ENCODE measurements at places on chromosomes 1 and 21.

DNA sequence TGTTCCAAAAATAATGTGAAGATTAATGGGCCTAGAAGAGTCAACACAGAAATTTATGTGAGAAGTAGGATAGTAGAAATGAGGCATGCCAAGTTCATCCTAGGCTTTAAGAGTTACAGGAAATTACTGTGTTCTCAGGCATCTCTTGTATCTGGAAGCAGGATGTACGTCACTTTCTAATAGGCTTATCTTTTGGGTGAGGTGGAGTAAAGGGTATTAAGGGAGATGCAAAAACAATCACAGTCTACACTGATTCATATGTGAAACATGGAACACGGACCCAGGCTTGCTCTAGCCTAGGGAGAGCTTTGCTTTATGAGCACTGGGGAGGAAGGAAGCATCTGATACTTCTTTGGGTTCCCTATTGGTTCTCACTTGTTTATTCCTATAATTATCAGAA, 84.5 kb upstream of the RGS4 start:
- no peak for DNase-seq

DNA sequence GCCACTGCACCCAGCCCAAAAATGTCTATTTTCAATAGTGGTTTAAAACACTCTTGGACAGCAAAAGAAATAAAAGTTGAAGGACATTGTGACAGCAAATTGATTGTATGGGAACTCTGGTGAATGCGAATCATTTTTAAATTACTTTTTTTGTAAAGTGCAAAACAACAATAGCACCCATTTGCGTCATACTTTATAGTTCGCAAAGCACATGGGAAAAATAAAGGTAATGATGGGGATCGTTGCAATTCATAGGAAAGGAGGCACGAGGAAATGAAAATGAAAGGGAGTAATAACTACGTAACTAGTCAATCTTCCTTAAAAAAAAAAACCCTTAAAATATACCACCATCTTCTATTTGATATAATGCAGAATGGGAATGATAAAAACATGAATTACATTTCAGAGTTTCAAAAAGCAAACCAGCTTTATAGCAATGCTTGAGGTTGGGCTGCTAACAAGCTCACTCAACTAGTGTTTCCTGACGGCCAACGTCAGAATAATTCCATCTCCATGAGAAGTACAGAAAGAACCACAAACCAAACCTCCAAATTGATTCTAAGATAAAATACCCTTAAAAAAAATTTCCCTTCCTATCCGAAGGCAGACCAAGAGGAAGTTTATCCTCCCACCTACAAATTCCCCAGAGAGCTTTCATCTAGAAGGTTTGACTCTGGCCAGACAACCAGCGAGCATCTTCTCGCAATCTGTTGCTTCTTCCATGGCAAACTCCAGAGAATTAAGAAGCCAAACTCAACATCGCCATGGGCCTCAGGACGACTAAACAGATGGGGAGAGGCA, at the start of gene EDARADD:
TSS of gene EDARADD (plus strand) at position 606 of the 801 bp plus-strand sequence. CDS start at position 765, 159 bp downstream.
- no peak for DNase-seq

GRCh38 chr1:71156590-71156989, 75.8 kb upstream of the ZRANB2 start:
- DNase-seq = no peak

DNA sequence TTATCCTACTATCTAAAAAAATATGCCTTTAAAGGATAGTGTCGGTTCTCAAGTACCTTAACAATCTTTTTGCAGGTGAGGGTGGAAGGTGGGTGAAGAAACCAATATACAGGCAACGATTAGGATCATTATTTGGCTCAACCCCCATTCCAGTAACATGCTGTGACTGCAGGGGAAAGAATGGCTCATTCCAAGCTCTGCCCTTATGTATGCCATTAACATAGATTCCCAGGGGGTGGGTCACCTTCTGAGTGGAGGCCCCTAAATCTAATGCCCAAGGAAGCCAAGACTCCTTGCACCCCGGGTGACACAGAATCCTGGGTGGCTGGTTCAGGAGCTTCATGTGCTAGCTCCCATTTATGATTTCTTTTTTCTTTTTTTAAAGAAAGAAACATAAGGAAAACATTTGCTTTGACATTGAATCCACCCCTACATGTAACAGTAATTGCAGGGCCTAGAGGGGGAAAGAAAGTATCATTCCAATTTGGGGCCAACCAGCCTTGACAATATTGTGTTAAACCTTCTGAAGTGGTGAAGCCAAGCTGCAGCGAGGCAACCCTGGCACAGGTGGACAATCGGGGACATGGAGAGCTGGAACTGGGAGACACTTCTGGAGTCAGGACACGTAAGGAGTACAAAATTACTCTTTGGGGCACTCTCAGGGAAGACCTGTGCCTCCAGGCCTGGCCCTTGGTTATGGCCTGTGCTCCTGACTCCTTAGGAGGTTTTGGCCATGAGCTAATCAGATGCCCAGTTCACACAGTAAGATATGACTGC, 200.3 kb downstream of the PBX1 start:
- no peak for DNase-seq

GRCh38 chr1:17352419-17352909, 19.5 kb upstream of the PADI6 start:
- no peak for DNase-seq

DNA sequence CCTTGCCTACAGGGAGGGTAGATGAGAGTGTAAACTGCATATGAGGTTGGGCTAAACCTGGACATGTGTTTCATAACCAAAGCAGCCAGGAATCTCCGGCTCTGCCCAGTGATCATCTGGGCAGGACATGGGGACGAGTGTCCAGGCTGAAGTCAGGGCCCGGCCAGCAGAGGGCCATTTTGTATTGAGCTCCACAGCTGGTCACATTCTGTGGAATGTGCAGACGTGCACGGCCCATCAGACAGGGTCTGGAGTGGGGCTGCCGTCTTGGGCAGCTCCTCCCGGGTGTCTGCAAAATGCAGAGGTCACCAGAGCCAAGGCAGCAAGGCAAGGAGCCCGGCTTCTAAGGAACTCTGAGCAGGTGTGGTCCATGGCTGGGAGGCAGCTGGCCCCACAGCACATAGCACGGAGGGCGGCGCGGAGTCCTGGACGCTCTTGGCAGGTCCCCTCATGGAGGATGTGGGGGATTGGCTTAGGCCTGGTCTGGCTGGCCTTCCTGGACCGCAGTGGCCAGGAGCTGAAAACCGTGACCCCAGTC, 6.2 kb downstream of the LRRC3 start:
- DNase-seq = no peak

DNA sequence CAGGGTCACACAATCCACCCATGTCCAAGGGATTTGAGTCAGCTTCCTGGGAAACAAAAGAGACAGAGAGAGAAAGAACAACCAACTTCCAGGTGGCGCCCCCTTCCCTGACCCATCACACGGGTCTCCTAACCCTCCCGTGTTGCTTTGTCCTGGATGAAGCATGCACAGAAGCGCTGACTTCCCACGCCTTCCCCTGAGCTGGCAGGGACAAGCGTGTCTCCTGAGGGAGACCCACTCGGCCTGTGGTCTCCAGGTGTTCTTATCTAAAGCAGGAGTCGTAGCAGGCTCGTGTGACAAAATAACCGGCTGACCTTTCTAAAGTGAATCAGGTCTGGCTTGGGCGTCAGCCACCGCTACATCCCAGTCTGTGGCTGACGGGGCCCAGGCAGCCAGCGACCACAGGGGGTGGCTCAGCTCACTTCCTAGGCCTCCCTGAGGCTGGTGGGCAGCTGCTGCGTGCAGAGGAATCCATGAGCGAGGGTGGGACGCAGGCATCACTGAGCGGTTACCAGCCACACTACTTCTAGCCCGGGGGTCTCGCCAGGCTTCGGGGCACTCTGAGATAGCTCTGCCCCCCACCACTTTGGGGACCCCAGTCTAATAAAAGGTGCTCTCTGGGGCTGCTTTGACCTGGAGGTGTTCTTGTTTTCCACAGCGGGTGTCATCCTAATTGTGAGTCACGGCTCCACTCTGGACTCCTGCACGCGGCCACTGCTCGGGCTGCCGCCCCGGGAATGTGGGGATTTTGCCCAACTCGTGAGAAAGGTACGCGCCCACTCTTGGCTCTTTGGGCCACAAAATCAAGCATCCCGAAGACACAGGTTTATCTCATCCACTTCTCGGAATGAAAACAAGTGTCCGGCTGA, 40.4 kb downstream of the UBASH3A start:
- no peak for DNase-seq

- DNase-seq = no peak
Measured at GRCh38 chr1:64881281-64881680, 85.1 kb downstream of the JAK1 start.

GRCh38 chr1:236119943-236120484, 22.3 kb upstream of the GPR137B start:
- no peak for DNase-seq

DNA sequence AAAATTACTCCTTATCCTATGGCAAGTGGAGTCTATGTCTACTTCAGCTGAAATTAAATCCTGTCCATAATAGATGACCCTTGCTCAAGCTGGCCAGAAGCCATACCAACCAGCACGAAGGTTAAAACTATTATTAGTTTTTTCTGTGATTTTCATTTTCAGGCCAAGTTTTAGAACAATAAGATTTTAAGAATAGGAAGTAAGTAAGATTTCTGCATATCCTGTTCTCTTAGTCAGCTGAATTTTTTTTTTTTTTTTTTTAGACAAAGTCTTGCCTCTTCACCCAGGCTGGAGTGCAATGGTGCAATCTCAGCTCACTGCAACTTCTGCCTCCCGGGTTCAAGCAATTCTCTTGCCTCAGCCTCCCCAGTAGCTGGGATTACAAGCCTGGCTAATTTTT, 6.1 kb upstream of the RBP7 start:
- no peak for DNase-seq

DNA sequence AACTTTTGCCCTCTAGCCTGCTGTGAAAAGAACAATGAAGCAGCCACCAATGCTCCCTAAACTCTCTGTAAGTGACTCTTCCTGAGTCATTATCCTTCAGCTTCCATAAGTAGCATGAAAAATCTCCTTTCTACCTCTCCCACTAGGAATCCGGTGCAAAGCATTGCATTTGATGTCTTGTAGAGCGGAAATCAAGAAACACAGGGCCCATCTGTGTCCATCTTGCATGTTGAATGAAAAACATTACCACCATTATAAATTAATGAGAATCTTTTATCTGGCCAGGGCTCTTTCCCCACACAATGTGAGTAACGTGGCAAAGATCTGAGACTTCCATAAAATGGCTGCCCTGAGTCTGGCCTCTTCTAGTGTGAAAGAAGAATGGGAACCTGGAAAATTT, 324.4 kb downstream of the ADGRL2 start:
- DNase-seq = no peak

GRCh38 chr21:23384679-23385078, 2222.6 kb downstream of the MRPL39 start:
- DNase-seq = no peak

DNA sequence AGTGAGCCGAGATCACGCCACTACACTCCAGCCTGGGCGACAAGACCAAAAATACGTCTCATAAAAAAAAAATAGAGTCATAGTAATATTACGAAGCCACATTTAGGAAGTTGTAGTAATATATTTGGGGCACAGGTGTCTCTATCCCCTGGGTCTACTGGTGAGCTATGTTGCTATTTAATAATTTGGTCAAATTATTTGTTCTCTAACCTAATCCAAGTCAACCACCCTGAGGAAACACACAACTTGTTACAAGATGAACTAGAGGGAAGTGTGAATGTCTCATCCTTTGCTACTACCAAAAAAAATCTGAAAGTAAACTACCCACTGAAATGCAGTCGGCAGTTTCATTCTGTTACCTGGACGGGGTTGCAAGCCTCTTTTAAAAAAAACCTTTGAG, 35.3 kb downstream of the RGS8 start:
- DNase-seq = no peak

DNA sequence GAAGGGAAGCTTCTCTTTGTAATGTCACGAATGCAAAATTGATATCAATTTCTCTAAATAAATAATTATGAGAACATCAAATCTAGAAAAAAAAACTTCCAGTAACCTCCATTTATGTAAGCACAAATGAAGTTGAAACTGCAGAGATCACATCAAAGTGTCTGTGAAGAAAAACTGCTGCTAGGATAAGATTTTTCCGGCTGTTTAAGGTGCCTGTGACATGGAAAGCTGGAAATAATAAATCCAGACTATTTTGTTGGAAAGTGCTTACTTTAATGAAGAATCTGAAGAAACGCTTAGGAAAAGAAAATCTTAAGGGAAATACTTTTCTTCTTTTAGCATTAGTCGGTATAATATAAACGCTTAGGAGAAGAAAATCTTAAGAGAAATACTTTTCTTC, 57.0 kb downstream of the CHRM3 start:
- DNase-seq = no peak

DNA sequence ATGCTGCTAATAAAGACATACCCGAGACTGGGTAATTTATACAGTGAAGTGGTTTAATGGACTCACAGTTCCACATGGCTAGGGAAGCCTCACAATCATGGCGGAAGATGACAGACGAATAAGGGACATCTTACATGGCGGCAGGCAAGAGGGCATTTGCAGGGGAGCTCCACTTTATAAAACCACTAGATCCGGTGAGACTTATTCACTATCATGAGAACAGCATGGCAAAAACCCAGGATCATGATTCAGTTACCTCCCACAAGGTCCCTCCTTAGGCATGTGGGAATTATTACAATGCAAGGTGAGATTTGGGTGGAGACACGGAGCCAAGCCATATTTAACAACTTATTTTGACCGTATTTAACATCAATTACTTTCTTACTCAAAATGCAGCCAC, 739.0 kb downstream of the NCAM2 start:
- no peak for DNase-seq

DNA sequence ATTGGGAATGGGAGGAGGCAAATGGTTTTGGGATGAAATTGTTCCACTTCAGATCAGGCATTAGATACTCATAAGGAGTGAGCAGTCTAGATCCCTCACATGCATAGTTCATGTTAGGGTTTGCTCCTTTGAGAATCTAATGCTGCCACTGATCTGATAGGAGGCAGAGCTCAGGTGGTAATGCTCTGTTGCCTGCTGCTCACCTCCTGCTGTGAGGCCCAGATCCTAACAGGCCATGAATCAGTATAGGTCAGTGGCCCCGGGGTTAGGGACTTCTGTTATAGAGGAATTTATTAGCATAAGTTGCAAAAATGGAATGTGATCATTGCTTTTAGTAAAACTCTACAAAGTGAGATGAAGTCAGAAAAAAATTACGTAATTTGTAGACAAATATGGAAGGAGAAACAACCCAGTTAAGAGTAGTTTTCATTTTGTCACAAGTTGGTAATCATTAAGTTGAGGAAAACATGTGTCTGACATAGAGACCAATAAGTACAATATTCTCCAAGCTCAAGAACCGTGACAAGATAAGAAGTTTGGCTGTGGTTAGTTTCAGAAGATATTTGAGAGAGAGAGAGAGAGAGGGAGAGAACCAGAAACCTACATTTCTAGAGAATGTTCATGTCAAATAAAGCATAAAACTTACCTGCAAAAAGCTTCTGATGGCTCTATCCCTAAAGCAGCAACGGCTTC, 689.7 kb upstream of the PRMT6 start:
- no peak for DNase-seq

- DNase-seq = no peak
Measured at GRCh38 chr21:37398697-37399096, 32.1 kb downstream of the DYRK1A start.

All from stimulated activated CD8-positive, alpha-beta memory T cell treated with anti-CD3 and anti-CD28 coated beads, Interleukin-12 subunit alpha, Interleukin-12 subunit beta, amount 100 ng/mL, for 4 hours (primary cell).